Hypothalamus (tissue), 51 donors: ENCODE measurements at places on chromosomes 7 and 10.

DNA sequence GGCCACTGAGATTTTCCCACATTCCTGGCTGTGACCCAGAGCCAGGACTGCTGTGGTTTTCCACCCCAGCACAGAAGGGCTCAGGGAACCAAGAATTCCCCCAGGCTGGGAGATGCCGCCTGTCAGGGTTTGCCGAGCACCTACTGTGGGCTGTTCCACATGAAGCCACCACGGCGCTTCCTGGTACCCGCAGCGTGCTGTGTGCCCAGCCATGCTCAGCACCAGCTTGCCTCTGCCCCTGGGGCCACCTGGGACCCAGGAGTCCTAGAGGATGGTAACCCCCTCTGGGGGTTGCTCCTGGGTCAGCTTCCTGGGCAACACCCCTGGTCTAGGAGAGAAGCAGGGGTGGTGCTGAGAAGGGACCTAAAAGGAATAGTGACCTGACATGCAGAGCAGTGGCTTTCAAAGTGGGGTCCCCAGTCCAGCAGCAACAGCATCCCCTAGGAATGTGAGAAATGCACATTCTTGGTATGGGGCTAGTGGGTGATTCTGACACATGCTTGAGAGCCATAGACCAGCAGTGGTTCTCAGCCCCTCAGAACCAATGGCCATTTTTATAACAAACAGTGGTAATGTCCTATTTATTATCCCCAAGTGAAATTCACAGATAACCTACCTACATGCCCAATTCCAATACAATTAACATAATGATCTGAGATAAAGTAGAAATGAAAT, 53.4 kb downstream of the TSPAN15 start:
- no peak for DNase-seq

DNA sequence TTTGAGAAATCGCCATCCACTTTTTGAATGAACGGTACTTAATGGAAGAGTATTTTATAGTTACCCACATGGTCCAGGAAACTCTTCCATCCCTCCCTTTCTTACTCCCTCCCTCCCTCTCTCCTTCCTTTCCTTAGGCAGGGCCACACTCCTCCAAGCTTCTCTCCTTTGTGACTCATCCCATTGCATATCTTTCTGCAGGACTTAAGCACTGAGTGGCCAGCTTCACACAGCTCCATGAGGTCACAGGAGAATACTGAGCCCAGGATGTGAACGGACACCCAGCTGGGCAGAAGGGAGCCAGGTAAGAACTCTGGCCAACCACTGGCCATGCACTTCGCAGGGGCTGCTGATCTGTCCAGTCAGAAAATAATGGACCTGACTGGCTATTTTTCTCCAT, 189.7 kb upstream of the ADCY1 start:
- DNase-seq, result no peak

DNA sequence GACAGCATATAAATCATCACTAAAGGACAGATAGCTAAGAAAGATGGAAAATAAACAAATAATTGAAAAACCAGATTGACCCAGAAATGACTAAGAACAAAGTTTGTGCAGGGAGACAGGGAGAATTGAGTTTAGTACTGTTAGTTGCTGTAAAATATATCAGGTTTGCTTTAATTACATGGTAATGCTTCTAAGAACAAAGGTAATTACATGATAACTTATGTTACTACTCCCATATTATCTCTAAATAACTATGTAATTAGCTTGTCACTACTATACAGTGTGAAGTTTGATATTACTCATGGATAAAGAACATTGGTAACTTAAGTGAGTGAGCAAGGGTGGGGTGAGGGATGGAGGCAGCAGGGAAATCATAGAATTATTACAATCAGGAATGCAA, 135.2 kb upstream of the KAT6B start:
- DNase-seq, result no peak

GRCh38 chr10:79202188-79203013, 133.6 kb downstream of the ZMIZ1 start:
- no peak for DNase-seq

- no peak for DNase-seq
Measured at GRCh38 chr10:97000487-97001182, 168.5 kb downstream of the LCOR start.

DNA sequence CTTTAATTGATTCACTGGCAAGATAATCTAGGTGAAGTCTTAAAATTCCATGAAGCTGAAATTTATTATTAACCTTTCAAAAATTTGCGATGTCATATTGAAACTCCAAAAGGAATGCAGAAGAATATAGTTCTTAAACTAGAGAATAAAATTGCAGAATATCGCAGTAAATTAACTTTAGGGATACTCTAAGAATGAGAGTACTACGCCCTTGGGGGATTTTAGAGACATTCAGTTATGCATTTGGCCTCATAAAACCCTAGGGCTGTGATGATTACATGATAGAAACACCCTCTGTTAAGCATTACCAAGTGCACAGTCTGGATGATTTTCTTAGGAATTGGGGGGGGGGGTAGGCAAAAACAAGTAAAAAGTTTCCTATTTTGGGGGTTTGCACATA, 3.7 kb downstream of the WNT2 start:
- DNase-seq, result no peak
